ENCODE measurements at places on chromosomes 13 and 19.

- no peak for DNase-seq
Measured at GRCh38 chr13:79604752-79605151, 123.8 kb downstream of the NDFIP2 start.

DNA sequence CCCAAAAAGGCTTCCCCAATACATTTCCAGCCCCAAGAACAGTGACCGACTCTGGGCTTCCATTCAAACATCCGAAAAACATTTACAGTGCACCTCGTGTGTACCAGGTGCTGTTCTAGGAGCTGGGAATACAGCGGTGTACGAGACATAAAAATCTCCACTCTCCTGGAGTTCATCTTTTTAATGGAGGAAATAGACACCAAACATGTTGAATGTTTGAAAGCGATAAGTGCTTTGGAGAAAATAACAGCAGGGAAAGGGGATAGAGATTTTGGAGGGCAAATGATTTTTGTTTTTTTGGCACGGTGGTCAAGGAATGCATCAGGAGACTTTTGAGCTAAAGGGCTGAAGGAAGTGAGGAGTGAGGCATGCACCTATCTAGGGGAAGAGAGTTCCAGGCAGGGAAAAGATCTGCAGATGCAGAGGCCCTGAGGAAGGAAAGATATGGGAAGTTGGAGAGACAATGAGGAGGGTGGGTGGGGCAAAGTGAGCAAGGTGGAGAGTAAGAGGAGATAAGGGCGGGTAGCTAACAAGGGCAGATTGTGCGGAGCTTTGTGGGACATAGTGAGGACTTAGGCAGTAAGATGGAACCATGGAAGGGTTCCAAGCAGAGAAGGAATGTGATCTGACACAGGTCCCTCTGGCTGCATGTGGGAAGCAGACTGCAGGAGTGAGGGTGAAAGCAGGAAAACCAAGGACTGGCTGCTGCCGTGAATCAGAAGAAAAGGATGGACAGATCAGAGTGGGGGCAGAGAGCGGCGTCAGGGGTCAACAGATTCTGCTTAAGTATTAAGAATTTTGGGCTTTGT lies 703 bp upstream of the FBL start:
- no peak for DNase-seq

DNA sequence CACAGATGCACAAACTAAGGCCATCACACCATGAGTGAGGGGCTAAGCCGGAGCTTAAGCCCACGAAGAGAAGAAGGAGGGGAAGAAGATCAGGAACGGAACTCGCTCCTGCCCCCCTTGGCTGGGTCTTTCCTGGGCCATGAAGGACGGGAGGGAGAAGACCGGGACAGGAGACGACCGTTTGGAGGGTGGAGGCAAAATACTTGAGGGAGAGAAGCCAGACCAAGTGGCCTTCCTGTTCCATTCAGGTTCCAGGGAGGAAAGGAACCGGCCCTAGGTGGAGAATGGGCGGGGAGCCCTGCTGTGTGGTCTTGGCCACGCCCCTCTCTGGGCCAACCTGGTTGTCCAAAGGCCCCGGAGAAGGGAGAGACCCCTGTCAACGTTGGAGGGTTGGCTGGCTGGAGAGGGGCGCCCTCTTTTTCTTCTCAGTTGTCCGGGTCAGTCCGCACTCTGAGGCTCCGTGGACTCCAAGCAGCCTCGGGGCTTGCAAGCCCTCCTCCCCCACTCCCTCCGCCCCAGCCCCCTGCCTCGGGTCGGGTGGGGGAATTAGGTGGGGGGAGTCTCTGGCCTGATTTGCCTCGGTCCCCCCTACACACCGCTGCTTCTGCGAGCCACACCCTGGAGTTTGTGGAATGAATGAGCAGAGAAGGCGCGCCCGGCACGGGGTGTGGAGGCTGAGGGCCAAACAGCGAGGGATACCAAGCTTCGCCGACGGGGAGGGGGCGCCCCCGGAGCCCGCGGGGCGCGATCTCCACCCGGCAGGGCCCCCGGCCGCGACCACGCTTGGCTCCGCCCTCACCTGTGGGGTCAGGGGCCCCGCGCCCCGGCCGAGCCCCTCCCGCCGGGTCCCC lies 757 bp downstream of the FBN3 start:
- DNase-seq = no peak

DNA sequence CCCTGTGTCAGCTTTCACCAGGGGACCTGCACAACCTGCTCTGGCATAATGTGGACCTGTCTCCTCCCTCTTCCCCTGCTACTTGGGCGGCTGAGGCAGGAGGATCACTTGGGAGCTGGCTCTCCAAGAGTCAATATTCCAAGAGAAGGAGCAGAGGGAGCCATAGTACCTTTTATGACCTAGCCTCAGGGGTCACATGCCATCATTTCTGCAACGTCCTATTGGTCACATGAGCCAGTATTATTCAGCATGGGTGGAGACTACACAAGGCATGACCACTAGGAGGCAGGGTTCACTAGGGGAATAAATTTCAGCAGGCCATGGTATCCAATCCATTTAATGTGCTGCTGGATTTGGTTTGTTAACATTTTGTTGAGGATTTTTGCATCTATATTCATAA lies 12.0 kb upstream of the SHFL start:
- DNase-seq = peak; percentile 55

- DNase-seq = no peak
Measured at GRCh38 chr19:30577551-30578105, 205.4 kb downstream of the ZNF536 start.

- DNase-seq = no peak
Measured at GRCh38 chr19:22427960-22428913, 6.1 kb upstream of the ZNF98 start.

DNA sequence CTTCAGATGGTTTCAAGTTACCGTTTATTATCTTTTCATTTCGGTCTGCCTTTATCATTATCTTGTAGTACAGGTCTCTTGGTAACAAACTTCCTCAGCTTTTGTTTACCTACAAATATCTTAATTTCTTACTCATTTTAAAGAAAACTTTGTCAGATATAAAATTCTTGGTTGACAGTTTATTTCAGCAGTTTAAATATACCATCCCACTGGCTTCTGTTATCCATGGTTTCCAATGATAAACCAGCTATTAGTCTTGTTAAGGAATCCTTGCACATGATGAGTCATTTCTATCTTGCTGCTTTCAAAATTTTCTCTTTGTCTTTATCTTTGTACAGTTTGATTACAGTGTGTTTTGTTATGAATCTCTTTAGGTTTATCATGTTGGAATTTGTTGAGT lies 308.3 kb upstream of the SPRY2 start:
- no peak for DNase-seq

DNA sequence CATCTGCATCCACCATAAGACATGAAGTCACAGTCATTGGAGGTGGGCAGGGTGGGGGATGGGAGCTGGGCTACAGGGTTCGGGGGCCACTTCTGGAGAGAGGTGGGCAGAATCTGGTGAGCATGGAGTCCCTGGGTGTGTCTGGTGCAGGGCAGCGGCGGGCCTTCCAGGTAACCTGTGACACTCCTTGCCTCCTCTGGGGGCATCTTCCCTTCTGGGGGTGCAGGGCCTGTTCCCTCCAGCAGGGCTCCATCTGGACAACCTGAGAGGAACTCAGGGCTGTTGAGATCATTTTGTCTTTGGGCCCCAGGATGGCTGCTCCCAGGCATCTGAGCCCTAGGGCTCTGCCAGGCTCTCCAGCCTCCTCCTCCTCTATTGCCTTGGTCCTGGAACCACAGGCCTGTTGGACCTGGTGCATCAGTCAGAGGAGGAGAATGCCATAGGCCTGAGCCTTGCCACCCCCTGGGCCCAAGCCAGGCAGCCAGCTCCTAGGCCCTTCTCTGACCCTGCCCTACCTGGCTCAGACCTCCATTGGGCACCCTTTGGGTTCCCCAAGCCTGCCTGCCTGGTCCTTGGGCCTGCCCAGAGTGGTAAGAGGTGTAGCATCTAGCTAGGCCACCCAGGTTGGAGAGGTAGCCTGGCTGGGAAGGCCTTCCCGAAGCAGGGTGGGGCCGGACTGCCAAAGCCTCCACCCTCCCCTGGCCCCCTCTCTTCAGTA lies 13.4 kb downstream of the LYL1 start:
- no peak for DNase-seq

GRCh38 chr19:54030895-54031586 lies 32.7 kb downstream of the VSTM1 start:
- DNase-seq = no peak

DNA sequence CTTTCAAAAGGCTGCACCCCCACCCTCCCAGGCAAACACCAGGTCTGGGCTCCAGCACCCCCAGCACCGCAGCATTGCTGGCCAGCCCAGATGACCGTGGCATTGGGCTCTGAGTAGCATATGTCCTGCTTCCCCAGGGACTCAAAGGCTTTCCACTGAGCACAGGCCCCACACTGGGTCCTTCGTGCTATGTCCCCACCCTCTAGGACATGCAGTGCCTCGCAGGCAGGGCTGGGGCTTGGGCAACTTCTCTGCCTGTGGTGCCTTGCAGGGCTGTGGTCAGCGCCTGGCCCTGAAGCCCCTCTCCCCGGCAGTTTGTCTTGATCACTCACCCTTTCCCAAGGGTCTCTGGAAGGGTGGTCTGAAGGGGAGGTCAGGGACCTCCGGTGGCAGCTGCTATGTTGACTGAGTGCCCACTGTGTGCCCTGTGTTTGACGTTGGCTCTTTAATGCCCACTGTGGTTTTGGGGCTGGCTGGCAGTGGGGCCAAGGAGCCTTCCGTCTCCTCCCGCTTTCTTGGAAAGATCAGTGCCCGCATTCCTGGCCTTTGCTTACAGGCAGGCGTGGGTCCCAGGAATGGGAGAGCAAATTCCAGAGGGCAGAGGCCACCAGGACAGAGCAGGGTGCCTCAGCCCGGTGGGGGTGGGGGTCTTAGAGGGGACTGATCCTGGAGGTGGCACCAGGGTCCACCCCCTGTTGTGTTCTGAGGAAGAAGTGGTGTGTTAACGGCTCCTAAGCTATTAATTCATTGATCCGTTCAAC lies 20.3 kb upstream of the CRTC1 start:
- DNase-seq = no peak

DNA sequence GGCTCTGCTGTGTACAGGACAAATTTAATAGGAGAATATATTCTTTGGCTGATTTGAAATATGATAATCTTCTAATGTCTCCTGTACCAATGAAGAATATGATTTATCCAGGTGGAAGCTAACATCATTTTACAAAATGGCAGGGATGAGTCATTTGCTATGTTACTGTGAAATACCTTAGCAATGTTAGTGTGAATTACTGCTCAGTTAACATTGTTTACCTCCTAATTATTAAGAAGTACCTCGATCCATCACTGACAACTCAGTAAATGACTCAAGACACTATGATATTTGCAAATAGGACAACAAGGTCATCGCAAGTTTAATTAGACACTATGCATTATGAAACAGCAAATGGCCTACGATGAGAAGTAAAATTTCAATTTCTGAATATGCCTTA lies 309.1 kb upstream of the EDNRB start:
- DNase-seq = no peak

DNA sequence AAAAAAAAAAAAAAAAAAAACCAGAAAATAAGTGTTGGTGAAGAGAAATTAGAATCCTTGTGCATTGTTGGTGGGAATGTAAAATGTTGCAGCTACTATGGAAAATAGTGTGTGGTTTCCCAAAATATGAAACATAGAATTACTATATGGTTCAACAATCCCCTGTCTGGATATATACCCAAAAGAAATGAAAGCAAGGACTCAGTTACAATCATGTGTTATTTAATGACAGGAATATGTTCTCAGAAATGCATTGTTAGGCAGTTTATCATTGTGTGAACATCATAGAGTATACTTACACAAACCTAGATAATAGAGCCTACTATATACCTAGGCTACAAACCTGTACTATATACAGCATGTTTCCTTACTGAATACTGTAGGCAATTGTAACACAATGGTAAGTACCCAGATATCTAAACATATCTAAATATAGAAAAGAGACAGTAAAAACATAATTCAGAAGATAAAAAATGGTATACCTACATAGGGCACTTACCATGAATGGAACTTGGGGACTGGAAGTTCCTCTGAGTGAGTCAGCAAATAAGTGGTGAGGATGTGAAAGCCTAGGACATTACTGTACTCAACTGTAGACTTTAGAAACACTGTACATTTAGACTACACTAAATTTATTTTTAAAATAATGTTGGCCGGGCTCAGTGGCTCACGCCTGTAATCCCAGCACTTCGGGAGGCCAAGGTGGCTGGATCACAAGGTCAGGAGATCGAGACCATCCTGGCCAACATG lies 25.7 kb upstream of the SLC7A1 start:
- DNase-seq = no peak

- no peak for DNase-seq
Measured at GRCh38 chr13:26020891-26021290, 30.9 kb downstream of the SHISA2 start.

- DNase-seq = no peak
Measured at GRCh38 chr13:59789558-59789957, 374.2 kb downstream of the DIAPH3 start.

DNA sequence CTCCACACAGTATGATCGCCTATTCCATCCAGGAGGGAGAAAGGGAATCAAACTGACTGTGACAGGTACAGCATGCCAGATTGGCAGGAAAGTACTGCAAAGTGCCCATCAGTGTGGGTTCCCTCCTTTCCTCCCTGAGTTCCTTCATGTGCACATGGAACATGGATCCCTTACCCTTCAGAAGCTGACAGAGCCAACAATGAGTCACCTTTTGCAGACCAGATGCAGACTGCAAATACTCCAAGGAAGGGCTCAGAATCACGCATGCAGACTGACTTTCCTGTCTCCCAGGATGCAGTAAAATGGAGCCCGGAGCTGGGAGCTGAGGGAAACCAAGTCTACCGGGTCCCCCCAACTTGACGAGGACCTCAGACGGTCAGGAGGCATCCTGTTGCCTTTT lies 41.8 kb downstream of the SACS start:
- DNase-seq = no peak
